ENCODE measurements at places on chromosomes 16 and 17.

DNA sequence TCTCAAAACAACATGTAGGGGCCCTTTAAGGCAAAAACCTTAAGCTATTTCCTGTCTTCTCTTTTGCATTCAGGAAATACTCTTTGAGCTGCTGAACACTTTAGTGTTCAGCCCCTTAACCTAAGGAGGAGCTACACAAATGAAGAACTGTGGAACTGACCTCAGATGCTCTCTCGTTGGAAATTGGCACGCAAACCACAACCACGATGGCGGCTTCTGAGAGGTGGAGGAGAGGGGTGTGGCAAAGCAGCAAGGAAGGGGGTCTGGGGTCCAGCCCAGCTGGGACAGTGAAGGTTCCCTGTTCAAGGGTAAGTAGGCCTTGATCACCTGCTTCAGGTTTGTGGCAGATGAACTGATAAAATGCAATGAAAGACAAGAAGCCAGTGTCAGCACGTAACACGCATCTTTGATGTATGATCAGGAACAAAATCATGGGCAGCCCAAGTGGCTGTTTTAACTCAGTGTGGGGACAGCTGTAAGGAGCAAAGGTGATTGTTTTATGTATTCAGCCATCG, 291.6 kb upstream of the TNRC6C start:
- DNase-seq = no peak

- peak; percentile 16 for DNase-seq
Measured at GRCh38 chr16:1961651-1962067, 2.3 kb downstream of the NDUFB10 start.

GRCh38 chr16:11492808-11493530, 93.8 kb downstream of the LITAF start:
- no peak for DNase-seq

DNA sequence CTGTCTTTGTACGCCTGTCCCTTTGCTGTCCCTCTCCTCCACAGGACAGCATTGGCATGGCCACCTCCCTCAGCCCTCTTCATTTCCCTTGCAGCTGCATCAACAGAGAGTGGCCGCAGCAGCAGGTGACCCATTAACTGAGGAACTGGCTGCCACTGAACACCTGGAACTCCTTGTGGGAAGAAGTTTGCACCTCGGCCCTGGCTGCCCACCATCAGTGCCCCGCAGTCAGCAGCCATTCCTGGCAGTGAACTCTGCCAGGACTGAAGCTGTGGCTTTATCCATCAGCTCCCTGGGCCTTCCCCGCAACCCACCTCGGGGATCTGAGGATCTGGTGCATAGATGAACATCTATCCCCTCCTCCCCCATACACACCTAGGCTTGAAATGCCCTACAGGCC, 13.1 kb upstream of the RNF135 start:
- no peak for DNase-seq

GRCh38 chr16:86598607-86599565, 20.5 kb downstream of the FOXL1 start:
- DNase-seq = peak; percentile 77

DNA sequence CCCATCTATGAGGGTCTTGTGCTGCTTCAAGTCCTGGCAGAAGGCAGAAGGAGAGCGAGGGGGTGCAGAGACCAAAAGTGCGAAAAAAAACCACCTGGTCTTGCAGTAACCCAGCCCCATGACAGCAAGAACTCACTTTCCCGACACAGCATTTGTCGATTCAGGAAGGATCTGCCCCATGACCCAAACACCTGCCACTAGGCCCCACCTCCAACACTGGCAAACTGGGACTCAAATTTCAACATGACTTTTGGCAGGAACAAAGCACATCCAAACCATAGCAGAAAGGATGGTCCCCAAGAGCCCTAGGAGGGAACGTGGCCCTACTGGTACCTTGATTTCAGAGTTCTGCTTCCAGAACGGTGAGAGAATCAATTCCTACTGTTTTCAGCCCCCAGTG, 34.7 kb upstream of the KLHDC4 start:
- no peak for DNase-seq

GRCh38 chr17:17189559-17189958, 16.6 kb downstream of the PLD6 start:
- no peak for DNase-seq

DNA sequence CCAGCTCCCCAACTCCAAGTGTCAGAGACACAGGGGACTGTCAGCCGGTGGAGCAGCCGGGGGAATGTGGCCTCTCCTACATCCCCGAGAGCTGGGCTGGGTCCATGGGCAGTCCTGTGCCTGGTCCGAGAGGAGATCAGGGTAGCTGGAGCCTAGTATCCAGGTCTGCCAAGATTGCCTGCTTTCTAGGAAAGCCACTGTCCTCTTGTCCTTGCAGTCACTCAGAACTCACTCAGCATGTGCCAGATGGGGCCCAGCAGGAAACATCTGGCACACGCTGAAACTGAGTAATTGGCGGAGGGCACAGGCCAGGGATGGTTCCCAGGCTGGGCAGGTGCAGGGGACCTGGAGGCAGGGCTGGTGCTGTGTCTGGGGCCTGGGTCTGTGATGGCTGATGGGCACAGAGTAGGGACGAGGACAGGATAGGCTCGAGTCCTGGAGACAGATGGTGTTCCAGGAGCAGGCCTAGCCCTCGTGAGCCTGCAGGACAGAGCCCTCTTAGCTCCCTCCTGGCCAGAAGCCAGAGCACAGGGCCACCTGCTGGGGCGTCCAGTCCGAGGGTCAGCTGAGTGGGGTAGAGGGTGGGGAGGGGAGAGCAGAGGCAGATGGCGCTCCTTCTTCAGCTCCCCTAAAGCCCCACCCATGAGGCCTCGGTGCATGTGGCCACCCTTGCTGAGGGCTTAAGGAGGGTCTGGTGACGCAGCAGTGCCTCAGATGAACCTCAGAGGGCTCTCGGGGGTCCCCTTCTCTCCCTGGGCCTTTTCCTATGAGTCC, 31.1 kb downstream of the ADCY7 start:
- DNase-seq = no peak

DNA sequence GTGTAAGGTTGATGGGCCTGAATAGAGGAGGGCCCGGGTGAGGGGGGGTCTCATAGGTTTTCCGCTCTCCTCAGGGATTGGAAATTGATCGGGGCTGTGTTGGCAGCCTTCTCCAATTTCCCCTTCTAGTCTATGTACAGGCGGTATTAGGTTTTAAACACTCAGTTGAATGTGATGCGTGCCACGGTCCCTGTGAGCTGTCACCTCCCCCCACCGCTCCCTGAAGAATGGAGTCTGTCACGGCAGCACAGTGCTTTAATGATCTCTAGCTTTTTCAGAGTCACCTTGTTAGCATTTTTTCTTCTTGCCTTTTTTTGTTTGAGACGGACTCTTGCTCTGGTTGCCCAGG, 800 bp downstream of the COX4I1 start:
- peak; percentile 77 for DNase-seq

GRCh38 chr16:11107780-11108465, 148.1 kb downstream of the SOCS1 start:
- peak; percentile 63 for DNase-seq

GRCh38 chr16:35144212-35144932, 1685.0 kb downstream of the TP53TG3F start:
- DNase-seq = no peak

DNA sequence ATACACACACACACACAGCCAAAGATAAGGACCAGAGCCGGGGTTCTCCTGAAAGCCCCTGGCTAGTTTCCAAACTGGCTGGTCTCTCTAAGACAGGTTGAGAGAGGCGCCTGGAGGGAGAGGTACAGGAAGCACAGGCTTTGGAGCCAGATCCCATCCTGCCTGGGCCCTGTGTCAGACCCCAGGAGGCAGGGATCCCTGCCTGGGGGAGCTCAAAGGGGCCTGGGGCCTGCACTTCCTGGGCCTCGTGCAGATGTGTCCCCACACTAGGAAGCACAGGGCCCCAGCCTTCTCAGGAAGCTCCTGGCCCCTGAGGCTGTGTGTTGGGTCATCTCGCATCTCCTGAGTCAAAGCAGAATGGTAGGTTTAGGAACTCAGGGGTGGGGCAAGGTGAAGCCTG, 16.0 kb downstream of the SLC5A10 start:
- peak; percentile 35 for DNase-seq

- no peak for DNase-seq
Measured at GRCh38 chr17:28029044-28029443, 13.4 kb upstream of the NLK start.

- DNase-seq = peak; percentile 30
Measured at GRCh38 chr16:1290063-1290501, 19.4 kb upstream of the UBE2I start.

DNA sequence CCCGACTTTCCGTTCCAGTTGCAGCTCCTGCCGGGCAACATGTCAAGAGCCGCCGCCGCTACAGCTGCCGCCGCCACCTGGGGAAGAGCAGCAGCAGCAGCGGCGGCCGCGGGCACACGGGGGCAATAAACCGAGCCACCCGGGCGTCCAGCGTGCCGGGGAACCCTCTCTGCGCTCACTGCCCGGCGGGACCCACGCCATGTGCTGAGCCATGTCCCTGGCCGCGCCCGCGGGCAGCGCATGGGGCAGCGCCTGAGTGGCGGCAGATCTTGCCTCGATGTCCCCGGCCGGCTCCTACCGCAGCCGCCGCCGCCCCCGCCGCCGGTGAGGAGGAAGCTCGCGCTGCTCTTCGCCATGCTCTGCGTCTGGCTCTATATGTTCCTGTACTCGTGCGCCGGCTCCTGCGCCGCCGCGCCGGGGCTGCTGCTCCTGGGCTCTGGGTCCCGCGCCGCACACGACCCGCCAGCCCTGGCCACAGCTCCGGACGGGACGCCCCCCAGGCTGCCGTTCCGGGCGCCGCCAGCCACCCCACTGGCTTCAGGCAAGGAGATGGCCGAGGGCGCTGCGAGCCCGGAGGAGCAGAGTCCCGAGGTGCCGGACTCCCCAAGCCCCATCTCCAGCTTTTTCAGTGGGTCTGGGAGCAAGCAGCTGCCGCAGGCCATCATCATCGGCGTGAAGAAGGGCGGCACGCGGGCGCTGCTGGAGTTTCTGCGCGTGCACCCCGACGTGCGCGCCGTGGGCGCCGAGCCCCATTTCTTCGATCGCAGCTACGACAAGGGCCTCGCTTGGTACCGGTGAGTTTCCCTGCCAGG, 604 bp downstream of the HS3ST3B1 start:
- peak; percentile 71 for DNase-seq

GRCh38 chr16:57643147-57643874, 14.9 kb downstream of the ADGRG1 start:
- DNase-seq = peak; percentile 82

GRCh38 chr17:45914047-45914717, 19.8 kb downstream of the MAPT start:
- peak; percentile 58 for DNase-seq

- peak; percentile 77 for DNase-seq
Measured at GRCh38 chr16:27779641-27780164, 229.8 kb downstream of the KATNIP start.

DNA sequence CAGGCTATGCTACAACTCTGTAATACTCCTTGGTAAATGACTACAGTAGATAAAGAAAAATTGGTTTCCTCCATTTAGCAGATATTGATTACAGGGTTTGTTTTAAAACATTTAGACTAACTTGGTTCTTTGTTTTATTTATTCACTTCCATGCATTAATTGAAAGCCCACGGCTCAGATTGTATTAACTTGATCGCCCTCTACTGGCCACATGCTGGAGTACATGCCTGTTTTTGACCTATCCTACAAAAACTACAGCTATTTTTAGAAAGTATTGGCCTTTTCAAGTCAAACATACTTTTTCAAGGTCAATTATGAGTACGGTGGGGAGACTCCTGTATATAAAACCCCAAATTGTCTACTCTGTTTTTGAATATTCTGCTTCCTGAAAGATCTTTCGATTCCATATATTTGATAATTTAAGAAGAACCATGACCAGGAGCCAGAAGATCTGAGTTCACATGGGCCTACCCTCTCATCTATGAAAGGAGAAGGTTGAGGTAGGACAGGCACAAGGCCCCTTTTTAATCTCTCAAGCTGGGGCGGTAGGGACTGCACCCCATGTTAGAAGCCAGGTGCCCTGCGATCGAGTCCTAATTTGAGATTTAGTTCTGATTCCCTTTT, 51.8 kb downstream of the CA10 start:
- peak; percentile 58 for DNase-seq

DNA sequence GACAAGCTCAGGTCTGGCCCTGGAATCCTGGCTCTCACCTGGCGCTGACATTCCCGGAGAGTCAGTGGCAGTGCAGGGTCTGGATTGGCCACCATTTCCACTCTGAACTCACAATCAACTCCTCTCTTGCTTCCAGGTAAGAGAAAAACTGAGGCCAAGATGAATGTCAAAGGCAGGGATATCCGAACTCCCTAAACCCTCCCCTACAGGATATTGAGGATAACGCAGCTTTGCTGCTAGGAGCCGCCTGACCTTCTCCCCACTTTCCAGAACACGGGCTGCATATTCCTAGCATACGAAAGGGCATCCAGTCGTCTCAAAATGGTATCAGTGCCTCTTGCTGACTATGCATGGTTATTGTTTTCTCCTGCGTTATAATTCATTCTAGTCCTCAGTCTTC, 473.4 kb downstream of the SOX9 start:
- DNase-seq = no peak

GRCh38 chr16:81752876-81753227, 26.2 kb upstream of the PLCG2 start:
- no peak for DNase-seq

GRCh38 chr17:7712111-7712771, 5.3 kb upstream of the DNAH2 start:
- peak; percentile 26 for DNase-seq

GRCh38 chr16:22296225-22297113, 740 bp upstream of the POLR3E start:
- peak; percentile 39 for DNase-seq

GRCh38 chr16:23520500-23520899, 10.2 kb upstream of the GGA2 start:
- no peak for DNase-seq

GRCh38 chr17:39002991-39003715, 36.0 kb upstream of the FBXO47 start:
- DNase-seq = peak; percentile 95

DNA sequence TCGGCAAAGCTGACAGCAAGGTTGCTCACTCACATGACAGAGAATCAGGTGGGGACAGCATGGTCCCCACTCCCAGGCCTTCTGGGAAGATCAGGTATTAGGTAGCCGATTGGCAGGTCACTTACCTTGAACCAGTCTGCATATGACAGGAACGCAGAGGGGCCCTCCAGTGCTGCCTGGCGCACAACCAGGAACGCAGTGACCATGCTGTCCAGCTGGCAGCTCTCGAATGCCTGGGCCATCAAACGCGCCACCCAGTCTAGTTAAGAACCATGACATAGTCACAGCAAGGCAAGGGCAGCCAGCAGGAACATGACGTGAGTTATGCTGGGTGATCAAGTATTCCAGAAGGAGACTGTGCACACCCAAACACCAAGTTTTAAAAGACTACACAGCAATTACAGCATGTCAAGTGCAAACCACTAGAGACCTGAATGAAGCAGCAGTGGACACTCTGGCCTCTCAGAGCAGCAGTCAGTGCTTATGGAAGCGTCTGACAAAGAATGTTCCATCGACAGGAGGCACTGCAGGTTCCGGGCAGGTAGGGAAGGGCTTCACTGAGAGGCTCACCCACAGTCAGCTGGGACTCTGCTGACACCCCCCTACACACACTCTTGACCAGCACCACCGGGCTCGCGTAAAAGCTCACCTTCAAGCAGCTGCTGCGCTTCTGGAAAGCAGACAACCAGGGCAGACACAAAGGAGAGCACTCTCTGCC, 25.0 kb downstream of the FANCA start:
- no peak for DNase-seq

- no peak for DNase-seq
Measured at GRCh38 chr16:47734081-47734857, 273.1 kb downstream of the PHKB start.

- peak; percentile 59 for DNase-seq
Measured at GRCh38 chr16:22813948-22814710, at the start of gene HS3ST2. TSS of gene HS3ST2 (plus strand) at chr16:22814162. CDS start at chr16:22814611, 449 bp downstream.
